ENCODE measurements at places on chromosomes 6 and 20.

- no peak for DNase-seq
Observed at GRCh38 chr6:143901885-143902750, 37.8 kb downstream of the ZC2HC1B start.

- DNase-seq: no peak
Observed at GRCh38 chr6:14841901-14842421, 403.9 kb upstream of the JARID2 start.

GRCh38 chr6:78864957-78865356, 2.4 kb upstream of the IRAK1BP1 start:
- DNase-seq: no peak

- no peak for DNase-seq
Observed at GRCh38 chr20:58645412-58645968, 5.6 kb upstream of the STX16 start.

DNA sequence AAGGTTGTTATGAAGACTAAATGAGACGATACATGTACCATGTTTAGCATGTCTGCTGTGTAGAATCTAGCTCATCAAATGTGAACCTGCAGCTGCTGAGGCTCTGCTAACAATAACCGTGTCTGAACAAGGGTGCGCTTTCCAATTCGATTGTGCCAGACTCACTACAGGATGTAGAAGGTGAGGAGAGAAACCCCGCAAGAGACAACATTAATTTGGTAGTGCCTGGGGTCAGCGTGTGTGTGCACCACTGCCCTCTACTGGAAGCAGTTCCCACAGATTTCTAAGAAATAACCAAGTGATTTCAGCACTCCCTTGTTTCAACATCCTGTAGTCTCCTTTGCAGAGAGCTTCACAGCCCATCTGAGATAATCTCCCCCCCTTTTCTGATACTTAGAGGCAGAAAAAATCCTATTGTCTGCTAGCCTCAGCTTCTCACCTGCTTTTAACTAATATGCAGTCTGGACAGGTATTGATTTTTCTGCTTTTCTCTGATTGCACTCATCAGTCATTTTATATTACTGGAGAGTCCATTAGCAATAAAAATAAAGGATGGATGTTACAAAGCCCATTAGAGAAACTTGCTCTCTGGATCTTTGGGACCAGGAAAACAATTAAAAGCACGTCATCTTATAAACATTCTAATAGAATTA, 96.7 kb upstream of the BACH2 start:
- no peak for DNase-seq

DNA sequence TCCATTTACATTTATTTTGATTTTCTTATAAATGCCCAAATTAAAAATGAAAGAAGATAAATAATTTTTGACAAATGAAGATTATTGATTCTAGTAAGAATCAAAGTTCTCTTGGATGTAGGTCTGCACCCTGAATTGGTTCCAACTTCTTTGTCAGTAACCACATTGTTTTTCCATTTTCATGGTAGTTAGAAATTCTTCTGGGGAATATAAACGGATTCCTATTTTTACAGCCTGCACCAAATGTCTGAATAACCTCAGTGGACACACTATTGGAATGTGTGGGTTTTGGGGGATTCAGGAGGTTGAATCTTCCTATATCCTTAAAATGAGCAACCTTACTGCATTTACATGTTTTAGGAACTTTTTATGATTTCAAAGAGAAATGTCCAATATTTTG, 1085.3 kb upstream of the MAP3K7 start:
- no peak for DNase-seq

DNA sequence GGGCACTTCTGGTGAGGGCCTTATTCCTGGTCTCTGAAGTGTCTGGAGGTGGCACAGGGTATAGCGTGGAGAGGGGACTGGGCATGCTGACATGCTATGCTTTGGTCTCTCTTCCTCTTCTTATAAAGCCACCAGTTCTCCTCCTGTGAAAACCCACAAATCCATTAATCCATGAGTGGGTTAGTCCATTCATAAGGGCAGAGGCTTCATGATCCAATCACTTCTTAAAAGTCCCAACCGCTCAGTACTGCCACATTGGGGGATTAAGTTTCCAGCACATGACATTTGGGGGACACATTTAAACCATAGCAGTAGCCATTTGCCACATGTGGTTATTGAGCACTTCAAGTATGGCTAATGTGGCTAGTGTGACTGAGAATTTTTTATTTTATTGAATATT, 3.8 kb upstream of the TRIB3 start:
- no peak for DNase-seq

DNA sequence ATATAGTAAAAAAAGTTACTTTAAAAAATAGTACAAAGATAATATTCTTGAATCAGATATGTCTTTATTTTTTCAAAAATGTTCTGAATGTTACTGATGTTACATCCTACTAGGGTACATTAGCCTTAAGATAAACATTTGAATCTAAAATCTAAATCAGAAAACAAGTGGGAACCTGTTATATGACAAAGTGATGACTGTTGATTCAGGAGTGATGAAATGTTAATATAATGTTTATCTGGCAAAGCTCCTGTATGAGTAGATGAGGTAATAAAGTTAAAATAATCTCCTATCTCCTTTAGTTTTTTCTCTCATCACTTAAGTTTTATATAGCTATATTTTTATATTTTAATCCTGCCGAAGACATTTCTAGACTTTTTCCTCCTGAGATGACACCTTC, 4.2 kb downstream of the DOP1A start:
- no peak for DNase-seq

GRCh38 chr20:48532028-48532427, 295.8 kb downstream of the PREX1 start:
- no peak for DNase-seq

DNA sequence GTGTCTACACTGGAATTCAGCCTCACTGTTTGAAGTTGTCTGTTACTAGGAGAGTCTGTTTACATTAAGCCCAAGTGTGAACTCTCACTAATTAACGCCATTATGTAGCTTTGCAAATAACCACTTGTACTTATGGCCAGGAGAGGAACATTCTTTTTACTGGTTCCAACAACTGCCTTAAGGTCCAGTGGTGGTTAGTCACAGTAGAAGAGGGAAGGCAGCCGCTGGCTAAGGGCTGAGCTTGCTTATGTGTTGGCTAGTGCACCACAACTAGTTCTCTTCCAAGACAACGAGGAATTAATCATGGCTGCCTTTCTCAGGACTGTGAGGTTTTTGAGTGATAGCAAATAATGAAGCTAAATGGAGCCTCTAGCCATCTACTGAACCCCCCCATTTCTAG, 14.9 kb upstream of the SLC22A23 start:
- no peak for DNase-seq

GRCh38 chr20:32555584-32555983, 29.5 kb downstream of the NOL4L start:
- no peak for DNase-seq

- no peak for DNase-seq
Observed at GRCh38 chr6:125787791-125788190, 3.0 kb upstream of the NCOA7 start.

DNA sequence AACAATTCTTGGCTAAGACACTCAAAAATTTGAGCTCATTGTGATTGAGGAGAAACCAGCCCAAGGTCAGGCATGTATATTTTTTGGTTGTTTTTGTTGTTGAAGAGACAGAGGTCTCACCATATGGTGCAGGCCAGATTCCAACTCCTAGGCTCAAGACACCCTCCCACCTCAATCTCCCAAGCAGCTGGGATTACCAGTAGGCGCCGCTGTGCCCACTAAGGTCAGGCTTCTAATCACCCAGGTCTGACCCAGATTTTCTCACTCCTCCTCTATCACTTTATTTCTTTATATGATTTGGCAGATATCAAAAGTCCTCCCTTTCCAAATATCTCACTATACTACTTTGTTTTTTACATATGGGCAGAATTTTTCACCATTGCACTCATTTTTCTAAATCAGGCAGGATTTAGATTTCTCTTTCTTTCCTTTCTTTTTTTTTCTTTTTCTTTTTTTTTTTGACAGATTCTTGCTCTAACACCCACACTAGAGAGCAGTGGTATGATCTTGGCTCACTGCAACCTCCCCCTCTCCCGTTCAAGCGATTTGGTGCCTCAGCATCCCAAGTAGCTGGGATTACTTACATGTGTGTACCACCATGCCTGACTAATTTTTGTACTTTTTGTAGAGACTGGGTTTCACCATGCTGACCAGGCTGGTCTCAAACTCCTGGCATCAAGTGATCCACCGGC, 1.7 kb upstream of the C6orf141 start:
- no peak for DNase-seq

Data from T-helper 17 cell (primary cell).